ENCODE measurements at places on chromosomes 11 and 22. TPM values are rescaled to one million over a fixed set of nuclear protein-coding genes. Genes with fewer than 3 reads are reported as not detected.

Gene CDC42EP1
- total RNA-seq = not detected

Gene OR5P2
- not detected for total RNA-seq

Gene STK33
- total RNA-seq = 11.4 TPM

Gene RFPL2
- total RNA-seq = not detected

Gene ASCL2
- total RNA-seq = 1.3 TPM

Gene FGF19
- not detected for total RNA-seq

Gene KCNQ1OT1
- total RNA-seq = 0.88 TPM

Gene OR5B21
- 0.71 TPM for total RNA-seq

Gene SCGB1C1
- not detected for total RNA-seq

Gene ACR
- total RNA-seq = not detected

Gene TSPAN18
- 2.8 TPM for total RNA-seq

Gene CWC15
- 69.1 TPM for total RNA-seq

Gene FSHB
- not detected for total RNA-seq

Gene CALCA
- not detected for total RNA-seq

Gene LARGE2
- total RNA-seq = 59.7 TPM

Gene CEP57
- total RNA-seq = 52.6 TPM

Gene VSIG10L2
- total RNA-seq = not detected

Gene TTC9C
- 44.0 TPM for total RNA-seq

Gene OR6A2
- 0.20 TPM for total RNA-seq
